ENCODE measurements at places on chromosomes 3 and 15. TPM values are rescaled to one million over a fixed set of nuclear protein-coding genes. Genes with fewer than 3 reads are reported as not detected.

The TMEM207 gene
- 21.4 TPM for polyA plus RNA-seq

DNA sequence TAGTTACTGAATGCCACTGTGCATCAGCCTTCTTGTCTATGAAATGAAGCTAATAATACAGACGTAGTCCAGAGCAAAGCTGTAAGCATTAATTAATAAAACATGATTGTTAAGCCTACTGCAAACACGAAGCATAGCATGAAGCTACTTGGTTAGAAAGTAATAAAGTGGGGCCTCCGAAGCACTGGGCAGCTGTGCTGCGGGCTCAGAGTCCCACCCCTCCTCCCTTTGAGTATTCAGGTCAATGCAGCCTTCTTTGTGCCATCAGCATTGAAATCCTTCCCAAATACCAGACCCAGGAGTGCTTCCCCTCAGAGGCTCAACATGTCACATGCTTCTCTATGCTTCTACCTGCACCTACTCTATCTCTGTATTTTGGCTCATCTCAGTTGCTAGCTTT lies 1112.6 kb downstream of the IGSF11 start:
- no peak for DNase-seq

GRCh38 chr3:125594125-125594524 lies 1.2 kb downstream of the OSBPL11 start:
- DNase-seq, result no peak

- no peak for DNase-seq
These were observed 12.1 kb downstream of the TBC1D2B start for GRCh38 chr15:78065284-78065872.

GRCh38 chr3:46184469-46184868 lies 23.6 kb downstream of the CCR1 start:
- DNase-seq, result no peak

The TYRO3 gene
- polyA plus RNA-seq, result 175 TPM

GRCh38 chr3:24562895-24563294 lies 68.2 kb upstream of the THRB start:
- DNase-seq, result no peak

DNA sequence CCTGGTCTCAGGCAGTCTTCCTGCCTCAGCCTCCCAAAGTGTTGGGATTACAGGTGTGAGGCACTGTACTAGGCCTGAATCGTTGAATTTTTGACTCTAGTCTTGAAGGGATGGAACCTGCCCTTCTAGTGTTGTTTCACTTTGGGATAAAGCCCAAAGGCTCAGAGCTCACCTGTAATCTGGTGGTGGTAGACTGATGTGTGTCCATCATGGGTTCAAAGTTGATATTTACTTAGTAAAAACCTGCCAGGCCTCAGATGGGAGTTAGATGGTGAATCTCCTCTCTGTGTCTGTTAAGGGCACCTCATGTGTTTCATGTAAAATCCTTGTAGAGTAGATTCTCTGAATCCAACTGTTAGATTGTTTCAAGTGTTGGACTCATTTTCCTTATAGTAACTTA lies 41.1 kb downstream of the FNDC3B start:
- no peak for DNase-seq

The GLCE gene
- polyA plus RNA-seq, result 48.7 TPM

DNA sequence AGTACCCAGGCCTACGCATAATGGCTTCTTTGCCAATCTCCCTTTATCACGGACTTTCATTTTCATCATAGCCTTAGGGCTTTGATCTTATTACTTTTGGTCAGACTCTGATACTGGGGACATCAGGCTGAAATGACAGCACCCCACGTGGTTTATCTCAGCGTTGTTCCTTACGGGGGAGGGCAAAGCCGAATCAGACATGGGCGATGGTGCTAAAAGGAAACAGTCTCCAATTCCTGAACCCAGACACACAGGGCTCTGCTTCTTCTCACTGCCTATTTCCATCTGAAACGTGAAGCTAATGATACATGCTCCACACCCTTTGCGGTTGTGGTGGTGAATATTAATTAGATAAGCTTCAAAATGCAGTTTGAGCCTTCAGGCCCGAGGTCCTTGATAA lies 59.4 kb upstream of the CD47 start:
- DNase-seq, result no peak

GRCh38 chr3:157066335-157067098 lies 93.4 kb downstream of the CCNL1 start:
- DNase-seq, result no peak
